EL (cell line): ENCODE measurements at places on chromosomes 7 and 10.
A peak's percentile ranks its signal among the peaks of the same experiment; 100 is the strongest.

DNA sequence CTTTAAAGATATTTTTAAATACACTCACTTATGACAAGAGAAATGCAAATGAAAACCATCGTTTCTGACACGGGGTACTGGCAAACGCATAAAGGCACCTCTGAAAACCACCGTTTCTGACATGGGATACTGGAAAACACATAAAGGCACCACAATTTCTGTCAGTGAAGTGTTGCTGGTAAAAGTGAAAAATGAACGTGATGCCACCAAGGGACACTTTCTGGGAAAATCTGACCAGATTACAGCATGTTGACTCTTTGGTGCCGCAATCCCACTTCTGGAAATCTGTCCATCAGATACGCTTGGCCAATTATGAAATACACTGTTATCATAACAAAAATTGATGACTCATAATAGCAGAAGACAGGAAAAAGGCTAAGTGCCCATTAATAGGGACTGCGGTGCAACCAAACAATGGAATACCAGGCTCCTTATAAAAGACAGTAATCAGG lies 131.7 kb downstream of the ZMYND11 start:
- DNase-seq, result peak; percentile 33

- DNase-seq, result no peak
Measured at GRCh38 chr10:103667356-103667755, 173.9 kb downstream of the NEURL1 start.

- no peak for DNase-seq
Measured at GRCh38 chr10:123896246-123896927, 4.8 kb upstream of the CPXM2 start.

- no peak for DNase-seq
Measured at GRCh38 chr7:117728890-117729624, 144.2 kb downstream of the CTTNBP2 start.

- no peak for DNase-seq
Measured at GRCh38 chr10:33290321-33291052, 44.0 kb downstream of the NRP1 start.

- no peak for DNase-seq
Measured at GRCh38 chr10:14608381-14609001, 166.2 kb downstream of the FAM107B start.

DNA sequence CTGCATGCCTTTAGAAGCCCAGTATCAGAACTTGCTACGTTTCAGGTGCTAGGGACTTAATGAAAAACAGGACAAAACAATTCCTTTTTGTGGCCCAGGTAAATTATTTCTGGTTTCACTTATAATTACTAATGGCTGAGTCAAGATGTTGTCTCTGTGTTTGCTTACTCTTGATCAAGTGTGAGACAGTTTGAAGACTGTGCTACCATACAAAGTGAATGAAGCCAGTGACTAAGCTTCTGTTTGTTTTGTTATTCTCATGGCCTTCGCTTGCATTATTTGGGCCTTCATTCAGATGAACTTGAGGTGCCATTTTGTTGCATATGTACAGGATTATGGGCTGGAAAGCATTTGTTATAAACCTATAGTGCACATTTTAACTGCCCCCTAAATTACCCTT lies 17.9 kb downstream of the SMNDC1 start:
- DNase-seq, result no peak

DNA sequence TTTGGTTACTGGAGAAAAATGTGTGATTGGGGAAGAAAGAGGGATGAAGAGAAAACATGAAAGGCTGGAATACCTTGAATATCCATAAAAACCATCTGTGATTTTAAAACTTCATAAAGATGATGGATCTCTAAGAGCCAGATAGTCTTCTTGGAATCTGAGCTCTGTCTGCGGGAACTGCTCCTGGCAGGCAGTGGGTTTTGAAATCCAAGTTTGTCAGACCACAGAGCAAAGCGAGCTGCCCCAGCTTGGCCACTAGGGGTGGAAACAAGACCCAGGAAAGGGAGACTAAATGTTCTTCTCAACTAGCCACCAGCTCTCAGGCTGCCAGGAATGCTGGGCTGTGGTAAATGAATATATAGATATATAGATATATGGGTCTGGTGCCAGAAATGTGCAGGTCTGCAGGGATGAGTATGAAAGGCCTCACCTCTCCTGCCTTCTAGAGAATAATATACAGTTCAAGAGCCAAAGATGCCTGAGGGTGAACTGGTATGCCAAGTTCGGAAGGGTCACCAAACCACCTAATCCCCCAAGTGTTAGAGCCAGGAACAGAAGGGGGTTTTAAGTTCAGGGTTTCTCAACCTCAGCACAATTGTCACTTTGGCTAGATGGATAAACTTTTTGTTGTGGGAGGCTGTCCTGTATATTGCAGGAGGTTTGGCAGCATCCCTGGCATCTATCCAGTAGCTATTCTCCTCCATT lies 208.8 kb downstream of the KCNMA1 start:
- DNase-seq, result peak; percentile 60

- no peak for DNase-seq
Measured at GRCh38 chr10:99429517-99430095, 818 bp downstream of the GOT1 start.

DNA sequence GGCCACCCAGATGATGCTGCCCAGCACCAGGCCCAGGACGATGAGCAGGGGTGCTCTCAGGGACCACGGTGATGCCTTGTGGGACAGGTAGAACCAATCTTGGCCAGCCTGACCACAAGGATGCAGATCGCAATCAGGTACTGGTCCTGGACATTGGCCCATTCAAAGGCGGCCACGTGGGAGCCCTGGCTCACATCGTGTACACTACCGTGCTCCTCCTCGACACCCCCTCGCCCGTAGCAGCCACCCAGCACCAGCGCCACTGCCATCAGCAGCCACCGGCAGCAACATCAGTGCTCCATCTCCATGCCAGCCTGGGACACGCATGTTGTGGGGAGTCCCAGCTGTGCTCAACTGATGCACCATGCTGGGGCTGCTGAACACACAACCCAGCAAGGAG lies 39.0 kb downstream of the AGAP6 start:
- DNase-seq, result no peak

DNA sequence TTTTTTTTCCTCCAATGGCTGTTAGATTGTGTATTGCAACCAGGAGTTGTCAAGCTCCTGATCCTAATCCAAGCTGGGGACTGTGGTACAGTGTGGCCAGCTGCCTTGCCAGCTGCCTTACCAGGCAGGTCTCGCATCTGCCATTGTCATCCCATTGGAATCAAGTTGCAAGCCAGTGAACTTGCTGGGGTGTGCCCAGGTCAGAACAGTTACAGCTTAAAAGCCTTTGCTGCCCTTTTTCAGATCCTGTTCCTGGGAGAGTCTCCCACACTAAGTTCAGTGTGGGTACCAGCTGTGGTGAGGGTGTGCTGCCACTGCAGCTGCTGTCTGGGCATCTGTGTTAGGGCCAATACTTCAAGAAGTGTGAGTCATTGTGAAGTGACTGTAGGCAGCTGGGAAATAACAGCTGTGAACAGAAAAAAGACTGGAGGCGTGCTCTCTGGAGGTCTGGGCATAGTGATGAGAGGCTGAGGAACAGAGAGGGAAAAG lies 72.8 kb downstream of the CCNY start:
- peak; percentile 83 for DNase-seq

DNA sequence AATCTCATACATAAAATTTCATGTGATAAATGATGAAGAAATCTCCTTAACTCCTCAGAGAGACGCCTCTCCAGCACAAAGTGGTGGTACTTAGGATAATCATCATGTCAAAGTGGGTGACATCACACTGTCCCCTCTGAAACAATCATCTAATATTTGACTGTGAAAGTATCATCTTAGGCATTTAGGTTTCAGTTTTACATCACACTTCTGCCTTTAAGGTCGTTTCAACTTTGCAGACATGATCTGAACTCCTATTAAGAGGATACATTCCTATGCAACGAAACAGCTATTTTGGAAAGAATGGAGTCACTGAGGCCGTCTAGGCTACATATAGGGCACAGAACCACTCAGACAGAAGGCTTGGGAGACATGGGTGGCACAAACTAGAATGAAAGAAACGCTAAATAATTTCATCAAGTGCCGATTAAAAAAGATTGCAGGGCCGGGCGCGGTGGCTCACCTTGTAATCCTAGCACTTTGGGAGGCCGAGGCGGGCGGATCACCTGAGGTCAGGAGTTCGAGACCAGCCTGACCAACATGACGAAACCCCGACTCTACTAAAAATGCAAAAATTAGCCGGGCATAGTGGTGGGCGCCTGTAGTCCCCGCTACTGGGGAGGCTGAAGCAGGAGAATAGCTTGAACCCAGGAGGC lies 2.0 kb downstream of the VOPP1 start:
- peak; percentile 46 for DNase-seq

GRCh38 chr7:4842319-4843064 lies 19.3 kb downstream of the PAPOLB start:
- DNase-seq, result no peak

DNA sequence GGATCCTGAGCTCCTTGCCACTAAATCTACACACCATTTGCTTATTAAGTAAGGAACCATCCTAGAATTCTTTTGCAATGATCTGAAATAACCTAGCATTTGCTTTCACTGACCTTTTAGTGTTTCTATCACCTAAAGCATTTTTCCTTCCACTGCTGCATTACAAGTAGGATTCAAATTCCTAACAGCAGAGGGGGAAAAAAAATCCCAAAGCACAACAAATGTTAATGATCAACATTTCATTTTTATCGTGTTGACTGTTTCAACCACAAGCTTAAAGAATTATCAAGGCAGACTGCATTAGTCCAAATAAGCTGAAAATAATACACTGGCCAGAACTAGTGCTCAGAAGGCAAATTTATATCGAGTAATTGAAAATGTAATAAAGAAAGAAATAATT lies 174.7 kb upstream of the TCF7L2 start:
- DNase-seq, result peak; percentile 26

DNA sequence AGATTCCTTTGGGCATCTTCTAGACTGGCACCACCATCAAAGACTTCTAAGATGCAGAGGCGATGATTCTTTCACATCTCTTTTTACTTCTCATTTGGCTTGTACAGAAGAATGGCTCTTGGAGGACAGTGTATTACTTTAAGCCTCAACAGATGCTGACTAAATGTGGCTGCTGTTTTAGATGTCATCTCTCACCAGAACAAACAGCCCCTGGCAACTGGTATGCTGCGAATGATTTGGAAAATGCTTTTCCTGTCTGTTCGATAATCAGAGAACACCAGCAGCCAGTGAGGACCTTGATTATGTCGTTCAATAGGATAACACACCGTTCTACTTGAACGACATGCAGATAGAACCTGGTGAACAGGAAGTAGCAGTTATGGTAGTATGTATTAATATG lies 131.8 kb downstream of the RNF216 start:
- no peak for DNase-seq

DNA sequence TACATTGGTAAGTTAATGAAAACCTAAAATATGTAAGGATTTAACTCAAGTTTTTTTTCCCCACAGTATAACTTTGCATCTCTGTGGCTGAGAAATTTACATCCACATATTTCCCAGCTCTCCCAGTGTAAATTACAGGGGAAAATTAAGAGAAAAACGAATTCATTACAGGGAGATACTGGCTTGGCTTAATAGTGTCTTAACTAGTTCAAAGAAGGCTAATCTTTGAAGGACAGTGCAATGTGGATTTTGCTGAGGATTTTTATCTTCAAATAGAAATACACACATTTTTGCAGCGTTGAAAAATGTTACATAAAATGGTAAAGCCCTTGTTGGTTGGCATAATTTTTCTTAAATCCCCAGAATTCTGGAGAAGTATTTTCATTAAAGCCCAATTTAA lies 1.5 kb downstream of the CBX3 start:
- DNase-seq, result no peak

DNA sequence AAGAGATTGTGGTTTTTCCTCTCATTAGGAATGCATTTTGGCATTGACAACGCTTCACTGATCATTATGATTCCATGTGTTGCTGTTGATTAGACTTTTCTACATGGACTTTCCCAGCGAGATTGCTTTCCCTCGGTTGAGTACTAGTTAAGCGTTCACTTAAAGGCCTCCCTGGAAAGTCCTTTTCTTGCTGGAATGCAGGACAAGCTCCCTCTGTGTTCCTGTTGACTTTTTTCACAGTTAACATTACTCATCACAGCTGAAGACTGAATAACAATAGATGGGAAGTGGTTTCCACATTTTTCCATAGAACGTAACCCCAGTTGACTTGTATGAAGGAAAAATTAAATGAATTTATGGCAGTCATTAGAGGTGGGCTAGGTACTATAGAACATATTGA lies 2.6 kb upstream of the CAV1 start:
- peak; percentile 83 for DNase-seq

- no peak for DNase-seq
Measured at GRCh38 chr7:64308016-64308270, 5.8 kb upstream of the ZNF736 start.

- no peak for DNase-seq
Measured at GRCh38 chr7:3767917-3768777, 467.1 kb downstream of the SDK1 start.

- no peak for DNase-seq
Measured at GRCh38 chr10:15344876-15345285, 26.2 kb downstream of the FAM171A1 start.

DNA sequence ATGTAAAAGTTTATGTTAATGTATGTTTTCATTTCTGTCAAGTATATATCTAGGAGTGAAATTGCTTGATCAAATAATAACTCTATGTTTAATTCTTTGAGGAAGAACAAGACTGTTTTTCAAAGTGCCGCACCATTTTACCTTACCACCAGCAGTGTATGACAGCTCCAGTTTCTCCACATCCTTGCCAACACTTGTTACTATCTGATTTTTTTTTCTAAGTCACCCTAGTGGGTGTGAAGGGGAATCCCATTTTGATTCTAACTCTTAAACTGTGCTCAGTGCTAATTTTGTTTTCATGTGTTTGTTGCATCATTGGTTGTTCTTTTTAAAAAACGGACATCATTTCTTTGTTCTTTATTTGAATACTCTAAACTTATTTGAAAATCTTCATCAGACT lies 120.2 kb upstream of the CDK6 start:
- DNase-seq, result no peak

DNA sequence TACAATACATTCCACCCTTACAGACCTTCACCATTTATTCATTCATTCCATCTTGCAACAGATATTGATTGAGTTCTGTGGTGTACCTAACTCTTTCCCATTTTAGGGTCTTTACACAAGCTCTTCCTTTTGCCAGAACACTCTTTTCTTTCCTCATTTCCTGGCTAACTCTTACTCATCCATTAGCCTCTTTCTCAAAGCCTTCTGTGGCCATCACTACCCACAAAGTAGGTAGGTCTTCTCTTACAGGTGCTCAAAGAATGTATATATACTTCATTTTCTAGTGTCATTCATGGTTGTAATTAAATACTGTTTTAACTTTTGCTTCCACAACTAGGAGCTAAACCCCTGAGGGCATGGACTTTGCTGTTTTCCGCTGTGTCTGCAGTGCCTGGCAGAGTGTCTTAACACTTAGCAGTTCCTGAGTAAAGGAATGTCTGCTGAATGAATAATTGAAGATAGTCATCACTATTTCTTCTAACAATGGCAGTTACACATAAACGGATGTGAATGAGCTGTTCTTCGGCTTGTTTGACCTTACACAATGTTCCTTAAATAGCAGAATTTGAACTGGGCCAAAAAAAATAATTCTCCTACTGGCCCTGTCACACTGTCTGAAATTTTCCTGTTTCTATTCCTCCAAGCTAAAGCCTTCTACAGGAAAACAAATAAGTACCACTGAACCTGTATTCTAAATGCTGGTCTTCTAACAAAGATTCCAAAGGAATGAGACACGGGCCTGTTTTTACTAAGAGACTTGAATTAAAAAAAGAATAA lies 15.1 kb downstream of the BCAP29 start:
- DNase-seq, result peak; percentile 89

GRCh38 chr7:104857458-104858425 lies 156.3 kb upstream of the KMT2E start:
- DNase-seq, result no peak

- peak; percentile 49 for DNase-seq
Measured at GRCh38 chr7:106737202-106737562, 76.2 kb upstream of the CCDC71L start.
